ENCODE measurements at places on chromosomes 12 and 14.

DNA sequence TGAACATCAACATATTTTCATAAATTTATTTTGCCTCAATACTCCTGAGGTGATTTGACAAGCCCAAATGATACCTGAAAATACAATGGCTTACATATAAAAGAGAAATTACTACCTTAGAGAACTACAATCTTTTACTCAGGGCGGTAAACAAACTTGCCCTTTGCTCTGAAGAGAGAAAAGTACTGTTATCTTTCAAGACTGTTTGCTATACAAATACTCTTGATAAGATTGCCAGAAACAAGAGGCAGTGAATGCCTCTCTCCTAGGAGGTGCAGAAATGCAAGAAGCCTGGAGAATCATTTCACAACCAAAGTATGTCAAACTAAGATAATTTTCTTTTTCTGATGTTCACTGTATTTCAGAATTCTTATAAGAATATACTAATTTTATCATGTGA is 160.3 kb downstream of the ALX1 start:
- no peak for DNase-seq

- DNase-seq = no peak
Observed at GRCh38 chr12:12872934-12873275, 18.5 kb upstream of the GPRC5A start.

GRCh38 chr12:104421343-104421742 is 35.4 kb upstream of the CHST11 start:
- no peak for DNase-seq

GRCh38 chr12:103680591-103681141 is 93.6 kb downstream of the STAB2 start:
- no peak for DNase-seq

DNA sequence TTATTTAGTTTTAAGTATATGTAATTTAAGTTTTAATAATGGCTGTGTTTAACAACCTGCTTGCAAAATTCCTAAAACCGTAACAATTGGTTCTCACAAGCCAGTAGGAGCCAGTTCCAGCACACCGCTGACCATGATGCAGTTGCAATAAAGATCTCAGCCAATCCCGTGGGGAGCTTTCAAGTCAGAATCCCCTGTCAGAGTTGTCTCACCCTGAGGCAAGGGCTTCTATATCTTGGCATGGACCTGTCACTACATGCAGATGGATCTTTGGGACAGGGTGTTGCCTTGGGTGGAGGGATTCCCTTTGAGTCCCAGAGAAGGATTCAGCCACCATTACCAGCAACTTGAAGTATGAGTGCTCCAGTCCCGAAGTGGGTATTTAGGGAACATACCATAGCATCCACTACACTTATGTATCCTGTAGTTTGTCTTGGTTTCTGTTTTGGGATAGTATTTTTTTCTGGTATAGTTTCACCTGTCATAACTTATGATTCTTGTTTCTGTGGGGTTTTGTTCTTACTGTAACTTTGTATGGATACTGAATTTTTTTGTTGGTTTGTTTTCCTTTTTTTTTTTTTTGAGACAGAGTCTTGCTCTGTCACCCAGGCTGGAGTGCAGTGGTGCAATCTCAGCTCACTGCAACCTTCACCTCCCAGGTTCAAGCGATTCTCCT is 30.1 kb upstream of the LIMA1 start:
- DNase-seq = no peak

GRCh38 chr14:52590318-52590717 is 37.7 kb downstream of the GPR137C start:
- no peak for DNase-seq

GRCh38 chr14:72736786-72737559 is 156.9 kb downstream of the DPF3 start:
- DNase-seq = peak; percentile 64

- DNase-seq = no peak
Observed at GRCh38 chr12:66149702-66150398, 19.3 kb upstream of the LLPH start.

- DNase-seq = no peak
Observed at GRCh38 chr12:6096527-6096926, 27.9 kb downstream of the VWF start.

DNA sequence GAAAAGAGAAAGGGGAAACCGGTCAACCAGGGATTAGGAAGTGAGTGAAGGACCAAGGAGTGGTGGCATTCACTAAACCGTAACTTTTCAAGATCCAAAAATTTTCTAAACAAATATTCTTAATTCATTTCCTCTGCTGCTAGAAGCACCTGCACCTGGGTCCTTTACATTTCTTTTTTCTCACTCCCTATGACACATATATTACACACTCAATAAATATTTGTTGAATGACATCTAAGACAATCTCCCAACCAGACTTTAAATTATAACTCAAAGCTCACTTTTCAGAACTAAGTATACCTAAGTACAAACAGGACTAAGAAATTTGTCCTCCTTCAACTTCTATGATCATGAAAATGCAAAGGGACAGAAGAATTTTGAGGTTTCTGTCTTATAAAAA is 11.1 kb downstream of the TTC5 start:
- no peak for DNase-seq

- no peak for DNase-seq
Observed at GRCh38 chr12:106301611-106302321, 767 bp upstream of the TCP11L2 start.

DNA sequence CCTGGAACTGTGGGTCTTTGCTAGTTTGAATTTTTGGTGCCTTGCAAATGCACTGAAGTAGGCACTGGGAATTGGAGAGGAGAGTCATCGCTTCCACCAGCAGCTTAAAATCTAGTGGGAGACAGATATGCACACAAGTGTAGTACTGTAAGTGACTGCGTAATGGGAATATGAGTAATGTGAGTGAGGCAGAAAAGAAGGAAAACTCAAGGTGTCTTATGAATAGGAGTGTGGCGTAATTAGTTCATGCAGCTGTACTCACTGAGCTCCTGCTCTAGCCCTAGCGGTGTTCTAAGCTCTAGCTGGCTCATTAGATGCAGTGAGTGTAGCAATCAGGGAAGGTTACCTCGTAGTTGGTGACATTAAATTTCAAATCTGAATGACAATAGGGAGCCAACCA is 2.8 kb downstream of the TCP11L2 start:
- DNase-seq = no peak

DNA sequence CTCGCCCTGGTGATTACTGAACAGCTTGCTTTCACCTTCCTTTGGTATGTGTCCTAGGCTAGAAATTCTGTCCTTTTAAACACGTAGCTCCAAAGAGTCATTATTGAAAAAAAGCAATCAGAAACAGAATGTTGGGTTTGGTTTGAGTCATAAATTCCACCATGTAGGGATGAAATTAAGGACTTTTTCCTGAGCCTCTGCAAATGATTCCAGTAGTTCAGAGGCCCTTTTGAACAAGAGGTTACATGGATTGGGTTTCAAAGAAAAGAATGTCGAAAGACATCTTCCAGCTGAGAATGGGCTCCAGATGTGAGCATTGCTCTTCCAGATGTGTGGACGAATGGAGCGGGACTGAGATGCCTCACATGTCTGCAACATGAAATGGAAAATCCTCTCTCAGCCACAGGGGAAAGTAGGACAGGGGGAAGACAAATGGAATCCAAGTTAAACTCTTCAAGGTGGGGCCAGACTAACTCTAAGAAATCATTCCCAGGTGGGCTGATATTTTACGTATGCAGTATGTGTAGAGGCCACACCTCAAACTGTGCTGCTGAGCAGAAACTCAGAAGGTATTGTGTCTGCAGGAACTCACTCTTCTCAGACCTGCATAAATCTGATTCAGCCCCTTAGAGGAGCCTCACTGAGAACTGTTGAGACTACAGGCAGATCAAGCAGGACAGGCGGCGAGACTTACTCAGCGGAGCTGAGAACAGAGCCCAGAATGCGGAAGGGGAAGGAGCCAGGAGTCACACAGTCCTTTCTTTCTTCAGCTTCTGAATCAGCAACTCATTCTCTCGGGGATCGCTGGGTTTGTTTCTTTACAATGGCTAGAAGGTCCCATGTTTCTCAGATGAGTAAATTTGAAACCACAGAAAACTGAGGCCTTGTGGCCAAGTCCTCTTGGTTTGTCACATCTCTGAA is 23.3 kb upstream of the EMP1 start:
- peak; percentile 83 for DNase-seq

- no peak for DNase-seq
Observed at GRCh38 chr12:31228811-31229792, 96.8 kb downstream of the SINHCAF start.

- no peak for DNase-seq
Observed at GRCh38 chr14:55309761-55310365, 38.6 kb downstream of the FBXO34 start.

DNA sequence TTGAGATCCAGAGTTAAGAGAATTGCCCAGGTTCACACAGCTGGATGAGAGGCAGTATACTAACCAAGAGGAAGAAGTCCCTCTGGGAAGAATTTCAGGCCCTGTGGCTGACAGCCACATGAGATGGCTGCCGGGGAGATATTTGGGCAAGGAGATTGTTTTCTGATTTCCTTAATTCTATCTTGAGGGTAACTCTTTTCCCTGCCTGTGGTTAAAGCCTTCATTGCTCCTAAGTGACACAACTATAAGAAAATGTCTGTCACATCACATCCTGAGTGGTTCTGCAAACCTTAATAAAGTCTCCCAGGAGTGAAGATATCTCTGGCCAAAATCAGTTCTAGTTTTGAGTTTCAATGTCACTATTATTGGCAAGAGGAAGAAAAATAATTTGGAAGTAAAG is 9.6 kb downstream of the ARHGDIB start:
- DNase-seq = no peak

GRCh38 chr12:64609536-64610078 is 688 bp upstream of the RASSF3 start:
- no peak for DNase-seq

All from AG08395 (cell line).